ENCODE measurements at places on chromosomes 3 and 15. TPM values are rescaled to one million over a fixed set of nuclear protein-coding genes. Genes with fewer than 3 reads are reported as not detected.

Gene PTPN9
- total RNA-seq: 8.8 TPM

Gene CCDC33
- not detected for total RNA-seq

Gene FAM162A
- 109 TPM for total RNA-seq

Gene TRPM1
- total RNA-seq: not detected

Gene GP9
- 0.27 TPM for total RNA-seq

Gene CLEC3B
- total RNA-seq: 77.1 TPM

- no peak for DNase-seq
Observed at GRCh38 chr3:154931484-154931883, 148.6 kb upstream of the MME start.

GRCh38 chr15:40272485-40273056 is 10.3 kb downstream of the ANKRD63 start:
- no peak for DNase-seq

GRCh38 chr3:57959423-57960173 is 48.6 kb upstream of the FLNB start:
- no peak for DNase-seq

GRCh38 chr3:99747915-99748314 is 69.7 kb upstream of the CMSS1 start:
- no peak for DNase-seq

All from cardiac septum (tissue), 1 donor.